ENCODE measurements at places on chromosomes 3 and 15.

DNA sequence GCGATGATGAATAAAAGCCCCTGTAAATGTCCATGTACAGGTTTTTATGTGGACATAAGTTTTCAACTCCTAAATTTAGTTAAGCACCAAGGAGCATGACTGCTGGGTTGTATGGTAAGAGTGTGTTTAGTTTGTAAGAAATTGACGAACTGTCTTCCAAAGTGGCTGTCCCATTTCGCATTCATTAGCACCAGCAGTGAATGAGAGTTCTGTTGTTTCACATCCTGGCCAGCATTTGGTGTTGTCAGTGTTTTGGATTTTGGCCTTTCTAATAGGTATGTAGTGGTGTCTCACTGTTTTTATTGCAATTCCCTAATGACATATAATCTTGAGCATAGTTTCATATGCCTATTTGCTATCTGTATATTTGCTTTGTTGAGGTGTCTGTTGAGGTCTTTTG lies 3.7 kb downstream of the ZNF621 start:
- DNase-seq = no peak

GRCh38 chr15:100710222-100710621 lies 107.8 kb downstream of the ASB7 start:
- no peak for DNase-seq

- no peak for DNase-seq
These were observed 11.0 kb upstream of the KNG1 start for GRCh38 chr3:186705882-186706780.

GRCh38 chr15:51299187-51300015 lies 39.0 kb downstream of the CYP19A1 start:
- no peak for DNase-seq

DNA sequence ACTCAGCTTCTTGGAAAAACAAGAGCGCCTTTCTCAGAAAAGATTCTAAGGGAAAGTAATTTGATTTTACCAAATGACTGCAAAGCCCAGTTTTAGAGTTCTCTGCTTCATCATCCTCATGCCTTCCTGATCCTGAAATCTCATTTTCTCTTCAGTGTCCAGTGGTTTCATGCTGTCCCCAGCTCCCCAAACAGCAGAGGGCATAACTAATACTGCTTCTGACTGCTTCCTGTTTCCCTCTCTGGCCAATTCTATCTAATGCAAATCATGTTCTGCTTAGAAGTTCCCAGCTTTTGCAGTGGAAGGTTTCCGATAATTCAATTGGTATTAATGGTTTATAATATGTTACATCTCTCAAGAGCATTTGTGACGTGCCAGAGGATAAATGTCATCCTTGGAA lies 161.1 kb downstream of the CLSTN2 start:
- DNase-seq = no peak

DNA sequence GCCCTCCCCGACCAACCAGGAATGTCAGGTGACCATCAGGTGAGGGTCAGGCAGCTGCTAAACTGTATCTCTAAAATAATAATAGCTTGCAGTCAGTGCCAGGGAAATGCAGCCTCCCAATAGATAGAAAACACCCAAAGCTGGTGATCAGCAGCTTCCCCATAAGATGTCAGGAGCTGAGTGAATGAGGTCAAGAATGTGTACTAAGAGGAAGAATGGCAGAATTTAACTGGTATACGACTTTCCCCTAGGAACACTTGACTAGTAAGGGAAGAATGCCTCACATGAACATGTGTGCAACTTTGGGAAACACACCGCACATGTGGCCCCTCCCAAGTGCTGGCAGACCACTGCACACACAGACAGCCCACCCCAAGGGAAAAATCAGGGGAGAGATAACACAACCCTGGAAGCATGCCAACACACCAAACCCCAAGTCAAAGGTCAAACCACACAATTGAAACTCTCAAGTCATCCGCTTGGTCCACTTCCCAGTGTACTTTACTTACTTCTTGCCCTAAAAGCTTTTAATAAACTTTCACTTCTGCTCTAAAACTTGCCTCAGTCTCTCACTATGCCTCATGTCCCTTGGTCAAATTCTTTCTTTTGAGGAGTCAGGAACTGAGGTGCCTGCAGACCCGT lies 806.5 kb downstream of the OTOL1 start:
- no peak for DNase-seq

- no peak for DNase-seq
These were observed 42.7 kb upstream of the RASGRF1 start for GRCh38 chr15:79133309-79133708.

GRCh38 chr3:23440416-23441294 lies 237.5 kb downstream of the UBE2E2 start:
- DNase-seq = no peak

DNA sequence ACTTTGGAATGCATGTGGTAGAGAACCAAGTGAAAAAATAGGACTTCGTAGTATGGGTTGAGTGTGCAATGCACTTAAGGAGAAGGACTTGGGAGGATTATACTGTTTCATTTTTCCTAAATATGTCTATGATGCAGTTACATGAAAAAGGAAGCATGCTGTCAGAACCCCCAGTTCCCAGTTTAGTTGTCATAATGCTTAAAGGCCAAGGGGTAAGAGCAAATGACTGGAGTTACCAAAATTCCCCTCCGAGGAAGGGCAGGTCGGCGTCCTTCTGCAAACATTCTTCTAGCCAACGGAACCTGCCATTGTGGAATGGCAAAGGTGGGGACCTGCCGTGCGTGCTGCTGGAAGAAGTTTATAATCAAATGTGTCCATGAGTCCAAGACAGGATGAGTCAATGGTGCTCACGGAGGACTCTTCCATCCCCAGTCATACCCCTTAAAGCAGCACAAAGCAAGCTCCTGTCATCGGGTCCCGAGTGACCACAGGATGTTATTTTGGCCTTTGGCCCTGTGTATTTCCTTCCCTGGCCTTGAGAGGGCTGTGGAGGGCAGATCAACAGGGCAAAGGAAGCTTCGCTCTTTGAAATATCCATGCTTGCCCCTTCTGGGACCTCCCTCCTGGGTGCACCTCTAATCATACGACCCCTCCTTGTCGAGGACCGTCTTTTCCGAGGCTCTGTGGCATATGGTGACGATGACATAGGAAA lies 93.2 kb downstream of the SLCO3A1 start:
- no peak for DNase-seq

- no peak for DNase-seq
These were observed 50.0 kb downstream of the DHX30 start for GRCh38 chr3:47852604-47853602.

- no peak for DNase-seq
These were observed 26.7 kb downstream of the PLD1 start for GRCh38 chr3:171783626-171784025.

- no peak for DNase-seq
These were observed 109.9 kb upstream of the RAP2B start for GRCh38 chr3:153052096-153052460.

DNA sequence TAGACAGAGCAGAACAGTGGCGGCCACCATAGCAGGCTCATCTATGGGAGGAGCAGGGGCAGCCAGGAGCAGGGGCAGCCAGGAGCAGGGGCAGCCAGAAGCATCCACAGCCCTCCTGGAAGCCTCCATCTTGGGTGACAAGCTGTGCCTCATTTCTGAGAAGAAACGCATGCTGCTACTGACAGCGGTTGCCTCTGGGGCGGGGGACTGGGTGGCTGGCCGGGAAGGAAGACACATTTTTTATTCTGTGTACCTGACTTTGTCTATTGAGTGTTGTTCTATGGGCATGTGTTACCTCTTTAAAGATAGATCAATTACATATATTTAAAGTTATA lies 71.5 kb upstream of the KLF13 start:
- no peak for DNase-seq

DNA sequence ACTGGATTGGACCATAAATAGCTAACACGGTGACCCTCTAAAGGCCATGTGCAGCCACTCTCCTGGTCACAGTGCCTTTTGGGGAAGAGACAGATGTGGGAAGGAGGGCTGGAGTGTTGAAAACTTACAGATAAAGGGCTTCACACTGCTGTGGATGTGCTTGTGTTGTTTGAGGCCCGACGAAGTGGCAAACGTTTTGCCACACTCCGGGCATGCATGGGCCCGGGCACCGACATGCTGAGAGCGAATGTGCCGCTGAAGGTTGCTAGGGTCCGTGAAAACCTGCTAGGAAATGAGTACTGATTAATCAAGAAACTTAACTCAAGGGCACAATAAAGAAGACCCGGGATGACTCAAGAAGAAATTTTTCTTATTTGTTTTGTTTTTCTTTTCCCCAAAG lies 542.6 kb downstream of the MECOM start:
- no peak for DNase-seq

DNA sequence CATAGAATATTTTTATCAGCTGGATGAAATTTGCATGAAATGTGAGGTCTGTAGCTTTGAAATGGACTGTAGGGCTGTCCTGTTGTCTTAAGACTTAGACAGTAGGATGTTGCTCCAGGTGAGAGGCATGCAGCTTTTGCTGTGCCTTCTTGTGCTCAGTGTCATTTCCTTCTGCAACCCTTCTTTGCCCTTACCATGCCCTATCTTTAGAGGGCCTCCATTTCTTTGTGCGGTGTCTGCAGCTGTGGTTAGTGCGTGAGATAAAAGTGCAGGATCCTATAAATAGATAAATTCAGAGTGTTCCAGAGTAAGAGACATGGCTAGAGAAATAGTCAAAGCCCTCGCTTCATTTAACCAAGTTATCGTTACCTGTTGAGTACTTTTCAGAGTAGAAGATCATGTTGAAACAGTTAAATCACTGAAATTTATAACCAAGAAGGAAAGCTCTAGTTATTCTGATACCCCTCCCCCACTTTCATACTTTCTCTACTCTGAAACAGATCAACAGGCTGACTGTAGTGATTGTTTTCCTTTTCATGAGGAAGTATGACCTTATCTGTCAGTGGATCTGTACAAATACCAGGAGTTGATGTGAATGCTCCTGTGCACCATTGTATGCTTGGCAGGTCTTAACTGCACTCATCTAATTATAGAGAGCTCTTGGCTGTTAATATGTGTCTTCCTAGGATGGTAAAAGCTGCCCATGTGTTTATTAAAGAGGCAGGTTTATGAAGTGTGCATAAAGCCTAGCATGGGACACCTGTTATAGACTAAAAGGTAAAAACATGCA lies 18.2 kb downstream of the EIF3J start:
- no peak for DNase-seq

GRCh38 chr3:192850451-192850981 lies 67.1 kb downstream of the MB21D2 start:
- DNase-seq = no peak

Measured in NCI-H1694 (cell line).